Stromal cell of bone marrow (primary cell): ENCODE measurements at places on chromosomes 11 and 22.

GRCh38 chr11:19420868-19421533 is 180.3 kb upstream of the E2F8 start:
- DNase-seq: no peak

- DNase-seq: no peak
Measured at GRCh38 chr11:116517077-116517476, 255.7 kb downstream of the BUD13 start.

DNA sequence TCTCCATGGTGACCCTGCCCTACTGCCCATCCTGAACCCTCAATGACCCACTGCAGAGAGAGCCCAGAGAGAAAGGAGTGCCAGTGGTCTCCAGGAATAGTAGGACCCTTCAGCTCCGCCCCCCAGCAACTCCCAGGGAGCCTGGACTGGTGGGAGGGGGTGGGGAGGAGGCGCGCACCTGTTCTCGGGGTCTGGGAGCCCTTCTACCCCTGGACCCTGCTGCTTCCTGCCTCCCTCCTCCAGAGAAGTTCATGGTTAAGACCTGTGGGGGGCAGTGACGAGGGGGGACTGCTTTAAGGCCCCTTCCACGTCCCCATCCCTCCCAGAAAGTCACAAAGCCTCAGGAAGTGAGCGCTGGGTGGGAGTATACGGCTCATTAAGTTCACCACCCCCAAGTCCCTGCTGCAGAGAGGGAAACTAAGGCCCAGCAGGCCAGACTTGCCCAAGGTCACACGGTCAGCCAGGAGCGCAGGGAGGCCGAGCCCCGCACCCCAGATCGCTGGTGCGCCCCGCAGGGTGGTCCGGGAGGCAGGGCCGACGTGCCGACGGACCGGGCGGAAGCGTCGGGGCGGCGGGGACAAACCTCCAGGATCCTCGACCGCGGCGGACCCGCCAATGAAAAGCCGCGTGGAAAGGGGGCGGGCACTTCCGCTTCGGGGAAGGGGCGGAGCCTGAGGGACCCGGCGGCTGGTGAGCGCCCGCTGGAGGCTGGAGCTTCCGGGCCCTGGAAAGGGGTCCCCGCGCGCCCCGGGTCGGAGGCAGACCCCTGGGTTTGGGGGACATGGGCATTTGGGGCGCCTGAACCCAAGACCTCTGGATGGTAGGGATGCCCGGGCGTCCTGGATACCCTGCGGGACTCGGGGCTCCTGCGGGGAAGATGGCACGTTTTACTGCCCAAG is at the start of the genes NUDT22 and TRPT1:
Gene NUDT22, plus strand, starts transcription at position 667 of the 899 bp plus-strand sequence. CDS start 379 bp downstream, outside the sequence.
Gene TRPT1, minus strand, starts transcription at position 579 of the 899 bp plus-strand sequence. Its CDS starts 326 bp downstream, at position 253.
- DNase-seq: peak; percentile 67

DNA sequence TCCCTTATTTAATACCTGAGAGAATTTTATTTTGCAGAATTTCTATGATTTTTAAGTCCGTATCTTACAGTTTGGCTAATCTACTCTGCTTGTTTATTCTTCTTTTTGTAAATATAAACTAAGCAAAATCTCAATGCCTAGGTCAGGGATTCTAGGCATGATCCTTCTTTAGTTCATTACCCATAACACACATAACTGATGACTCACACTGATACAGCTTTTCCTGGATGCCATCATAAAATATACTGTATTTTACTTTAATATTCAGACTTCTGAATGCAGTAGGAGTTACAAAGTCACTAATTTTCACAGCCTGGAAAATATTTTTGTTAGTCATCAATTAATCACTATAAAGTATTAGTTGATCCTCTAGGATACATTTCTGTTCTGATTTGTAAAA is 898.2 kb upstream of the RAG2 start:
- no peak for DNase-seq

DNA sequence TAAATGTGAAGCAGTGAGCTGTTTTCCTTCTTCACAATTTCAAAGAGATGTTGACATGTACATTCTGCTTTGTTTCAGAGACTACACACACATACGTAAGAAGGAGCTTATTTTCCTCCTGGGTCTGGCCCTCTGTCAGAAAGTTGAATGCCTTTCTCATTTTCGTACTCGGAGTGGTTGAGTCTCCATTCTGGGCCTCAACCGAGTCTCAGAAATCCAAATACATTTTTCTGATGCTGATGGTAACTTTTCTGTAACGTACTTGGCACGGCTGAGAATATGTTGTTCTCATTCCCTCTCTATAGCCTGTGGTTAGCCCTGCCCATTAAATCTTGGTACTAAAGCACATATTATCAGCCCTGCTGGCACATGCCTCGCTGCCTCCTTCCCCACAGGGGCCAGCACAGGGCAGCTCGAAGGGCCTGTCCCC is 25.3 kb downstream of the PARVA start:
- DNase-seq: no peak

DNA sequence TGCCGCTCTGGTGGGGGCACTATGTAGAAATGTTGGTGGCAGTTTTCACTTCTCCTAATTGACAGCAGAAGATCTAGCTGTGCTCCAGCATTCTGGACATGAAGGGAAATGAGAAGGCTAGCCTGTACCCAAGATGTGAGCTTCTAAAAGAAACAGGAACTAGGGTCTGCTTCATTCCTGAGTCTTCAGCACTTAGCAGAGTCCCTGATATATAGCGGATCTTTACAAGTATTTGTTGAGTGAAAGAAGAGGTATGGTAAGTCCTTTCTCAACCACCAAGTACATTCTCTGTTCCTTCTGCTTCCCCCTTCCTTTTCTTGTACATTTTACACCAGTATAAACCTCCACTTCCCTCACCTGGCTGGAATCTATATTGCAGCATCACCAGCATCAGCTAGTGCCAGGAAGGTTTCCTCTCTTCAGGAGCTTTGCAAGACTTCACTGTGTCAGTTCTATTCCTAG is 408.3 kb upstream of the CADM1 start:
- no peak for DNase-seq

- no peak for DNase-seq
Measured at GRCh38 chr11:111402411-111402810, 23.3 kb upstream of the POU2AF1 start.

DNA sequence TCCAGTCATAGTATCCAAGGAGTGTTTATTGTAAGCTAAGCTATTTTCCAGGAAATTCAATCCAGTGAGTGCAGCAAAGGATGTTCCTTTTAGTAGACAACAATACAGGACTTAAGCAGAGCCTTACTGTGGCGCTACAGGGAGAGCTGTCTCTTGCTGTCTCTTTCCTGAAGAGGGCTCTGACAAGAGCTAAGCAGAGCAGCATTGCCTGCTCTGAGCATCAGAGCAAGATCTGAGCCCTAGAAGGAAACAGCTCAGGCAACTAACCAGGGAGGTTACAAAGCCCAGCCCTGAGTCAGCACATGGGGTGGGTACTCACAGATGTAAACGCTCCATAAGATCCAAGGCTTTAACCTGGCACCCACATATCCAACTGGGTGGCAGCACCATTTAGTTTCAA is 8.0 kb downstream of the LAYN start:
- DNase-seq: no peak

DNA sequence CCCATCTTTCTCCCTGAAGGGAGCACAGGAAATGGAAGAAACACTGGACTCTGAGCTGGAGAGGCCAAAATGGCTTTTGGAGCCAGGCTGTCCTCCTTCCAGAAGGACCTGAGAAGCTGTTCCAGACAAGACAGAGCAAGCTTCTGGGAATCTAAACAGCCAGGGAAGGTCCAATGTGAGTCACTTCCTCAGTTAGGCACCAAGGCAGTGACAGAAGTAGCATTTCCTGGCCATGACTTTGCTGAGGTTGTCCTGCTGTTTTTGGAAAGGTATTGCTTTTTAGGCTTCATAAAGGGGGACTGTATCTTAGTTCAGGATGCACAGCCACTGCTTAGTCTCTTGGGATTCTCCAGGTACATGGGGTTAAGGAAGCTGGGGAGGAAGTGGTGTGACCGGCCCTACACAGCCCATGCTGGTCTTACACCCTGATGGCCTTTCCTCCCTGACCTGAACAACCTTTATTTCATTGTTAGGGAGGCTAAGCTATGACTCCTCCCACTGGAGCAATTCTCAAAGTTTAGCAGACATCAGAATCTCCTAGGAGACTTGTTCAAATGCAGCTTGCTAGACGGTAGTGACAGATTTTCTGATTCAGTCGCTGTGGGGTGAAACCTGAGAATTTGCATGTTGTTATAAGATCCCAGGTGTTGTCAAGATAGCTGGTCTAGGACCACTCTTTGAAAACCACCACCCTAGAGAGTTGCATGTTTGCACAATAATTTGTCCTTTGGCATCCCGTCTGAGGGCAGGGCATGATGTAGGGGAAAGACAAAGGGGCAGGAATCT is 6.8 kb upstream of the INSC start:
- no peak for DNase-seq

GRCh38 chr22:32199341-32199740 is 5.5 kb downstream of the RFPL2 start:
- DNase-seq: no peak

DNA sequence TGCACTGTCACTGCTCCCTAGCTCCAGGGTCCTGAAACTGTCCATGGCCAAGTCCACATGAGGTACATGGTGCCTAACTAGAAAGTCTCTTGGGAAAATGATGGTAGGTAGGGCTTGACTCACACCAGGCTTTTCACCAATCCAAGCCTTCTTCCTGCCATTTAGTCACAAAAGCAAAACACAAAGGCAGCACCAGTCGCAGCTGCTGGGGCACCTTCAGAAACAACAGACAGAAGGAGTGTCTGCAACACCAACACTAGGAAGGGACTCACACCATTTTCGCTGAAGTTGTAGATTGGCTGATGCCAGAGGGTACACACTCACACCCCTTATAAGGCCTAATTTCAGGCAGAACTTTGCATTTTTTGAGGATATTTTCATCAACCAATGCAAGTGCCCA is 55.7 kb downstream of the SYTL2 start:
- DNase-seq: no peak

DNA sequence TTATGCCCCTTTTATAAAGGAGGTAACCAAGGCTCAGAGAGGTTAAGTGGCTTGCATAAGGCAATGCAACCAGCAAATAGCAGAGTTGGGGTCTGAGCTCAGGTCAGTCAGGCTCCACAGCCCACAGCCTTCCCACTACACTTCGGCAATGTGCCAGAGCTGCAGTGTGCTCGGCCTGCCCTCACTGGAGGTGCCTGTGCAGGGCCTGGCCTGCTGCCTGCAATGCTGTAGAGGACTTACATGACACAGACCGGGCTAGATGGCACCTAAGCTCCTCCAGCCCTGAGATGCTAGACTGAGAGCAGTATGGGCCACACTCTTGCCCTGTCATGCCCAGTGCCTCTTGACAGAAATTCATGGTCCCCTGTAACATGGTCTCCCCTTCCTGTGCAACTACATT is 49.8 kb downstream of the SERPINH1 start:
- DNase-seq: no peak

GRCh38 chr11:6448574-6448973 is 7.8 kb upstream of the HPX start:
- no peak for DNase-seq

DNA sequence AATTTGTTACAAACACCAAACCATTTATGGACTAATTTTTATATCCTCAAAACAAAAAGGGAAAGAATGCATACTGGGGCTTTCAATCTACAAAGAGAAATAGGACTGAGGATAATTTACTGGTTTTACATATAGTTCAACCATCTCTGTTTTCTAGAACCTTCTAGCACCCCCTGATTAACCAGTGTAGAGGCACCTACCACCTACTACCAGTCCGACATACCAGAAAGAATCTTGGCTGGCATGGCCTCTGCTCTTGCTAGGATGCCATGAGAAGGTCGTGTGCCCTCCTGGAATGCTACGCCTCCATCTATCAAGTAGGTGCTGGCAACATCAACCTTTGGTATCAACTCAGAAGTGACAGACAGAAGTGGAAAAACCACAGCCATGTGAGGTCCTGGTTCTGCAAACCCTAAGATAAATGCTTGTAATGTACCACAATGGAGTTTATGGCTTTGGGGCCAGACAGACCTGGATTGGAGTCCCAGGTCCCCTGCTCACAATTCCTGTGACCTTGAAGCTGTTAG is 28.2 kb downstream of the MYH9 start:
- DNase-seq: no peak

DNA sequence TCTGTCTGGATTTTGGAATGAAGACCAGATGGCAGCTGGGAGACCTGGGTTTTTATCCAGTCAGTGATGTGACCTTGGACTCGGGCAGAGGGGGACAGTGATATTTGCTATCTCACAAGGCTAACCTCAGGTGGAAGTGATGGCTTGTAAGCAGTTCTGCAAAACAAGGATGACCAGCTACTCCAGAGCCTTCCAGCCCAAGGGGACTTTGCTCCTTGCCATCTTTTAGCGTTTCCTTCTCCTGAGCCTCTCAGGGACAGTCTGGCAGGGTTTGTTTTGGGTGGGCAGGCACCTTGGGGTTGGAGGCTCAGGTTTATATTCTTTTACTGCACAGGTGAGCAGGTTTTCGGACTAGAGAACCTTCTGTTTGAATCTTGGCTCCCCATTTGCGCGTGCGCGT is 9.5 kb upstream of the OSBP2 start:
- no peak for DNase-seq

- no peak for DNase-seq
Measured at GRCh38 chr11:103662880-103663279, 373.6 kb upstream of the DDI1 start.

DNA sequence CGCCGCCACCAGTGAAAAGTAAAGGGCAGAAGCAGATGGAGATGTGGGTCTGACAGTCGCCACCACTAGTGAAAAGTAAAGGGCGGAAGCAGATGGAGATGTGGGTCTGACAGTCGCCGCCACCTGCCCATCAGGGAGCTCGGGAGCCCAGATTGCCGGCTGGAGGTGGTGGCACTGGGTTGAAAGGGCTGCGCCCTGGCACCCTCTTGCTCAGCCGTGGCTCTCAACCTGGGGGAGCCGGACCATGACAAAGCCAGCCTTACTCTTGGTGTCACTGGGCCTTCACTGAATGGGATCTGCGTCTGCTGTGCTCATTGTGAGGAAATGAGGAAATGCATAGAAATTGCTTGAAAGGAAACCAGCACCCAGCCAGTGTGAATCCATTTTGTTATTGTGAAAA is 36.3 kb downstream of the AP2A2 start:
- DNase-seq: no peak

GRCh38 chr11:1597994-1598380 is at the start of gene KRTAP5-2:
KRTAP5-2 (minus strand) TSS chr11:1598294; CDS start chr11:1598250, 44 bp downstream.
- DNase-seq: no peak

DNA sequence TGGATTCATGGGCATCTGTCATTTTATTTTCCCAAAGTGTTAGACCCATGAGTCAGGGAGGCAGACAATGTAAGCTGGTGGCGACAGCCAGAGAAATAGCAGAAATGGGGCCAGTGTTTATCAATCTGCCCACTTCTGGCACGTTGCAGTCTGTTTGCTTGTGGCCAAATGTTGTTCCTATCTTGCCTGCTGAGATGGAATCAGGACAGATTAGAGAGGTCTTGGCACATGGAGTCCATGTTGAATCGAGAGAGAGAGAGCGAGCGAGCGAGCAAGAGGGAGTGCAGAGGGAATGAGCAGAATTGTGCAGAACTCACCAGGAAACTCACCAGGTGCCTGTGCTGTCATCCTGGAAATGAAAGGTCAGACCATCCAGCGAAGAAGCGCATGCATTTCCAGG is 21.9 kb upstream of the PARVG start:
- no peak for DNase-seq
